NCI-H2171 (cell line): ENCODE measurements at places on chromosomes 1 and 21.

DNA sequence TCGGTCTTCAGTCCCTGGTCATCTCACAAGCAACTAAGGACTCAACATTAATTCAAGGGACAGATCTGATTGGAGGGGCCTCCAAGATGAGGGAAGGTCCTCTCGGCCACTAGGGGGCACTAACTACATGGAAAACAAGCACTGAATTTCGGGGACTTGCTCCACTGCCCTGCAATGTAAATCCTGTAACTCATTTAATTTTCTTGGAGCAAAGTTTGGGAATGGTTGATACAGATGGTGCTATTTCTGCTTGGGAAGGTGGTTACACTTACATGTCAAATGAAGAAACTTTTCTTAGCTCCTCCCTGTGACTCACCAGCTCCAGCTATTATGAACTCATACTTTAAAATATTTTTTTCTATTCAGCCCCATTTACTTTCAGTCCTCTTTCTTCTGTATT is 97.4 kb upstream of the KCNJ15 start:
- DNase-seq, result no peak

DNA sequence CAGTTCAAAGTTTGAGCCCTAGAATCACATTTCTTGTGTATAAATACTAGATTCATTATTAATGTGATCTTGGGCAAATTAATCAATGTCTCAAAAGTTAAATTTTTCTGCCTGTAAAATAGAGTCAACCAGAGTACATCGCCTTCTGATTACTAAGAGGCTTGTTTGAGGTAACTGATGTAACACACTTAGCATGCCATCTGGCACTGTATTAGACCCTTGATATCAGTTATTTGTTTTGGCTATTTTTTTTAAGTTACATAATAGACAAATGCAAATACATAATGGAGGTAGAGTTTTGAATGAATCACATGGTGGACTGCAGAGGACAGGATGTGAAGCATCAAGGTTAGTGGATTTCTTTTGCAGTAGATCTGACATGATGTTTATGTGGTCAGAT is 298.4 kb downstream of the ADGRL2 start:
- DNase-seq, result peak; percentile 2

DNA sequence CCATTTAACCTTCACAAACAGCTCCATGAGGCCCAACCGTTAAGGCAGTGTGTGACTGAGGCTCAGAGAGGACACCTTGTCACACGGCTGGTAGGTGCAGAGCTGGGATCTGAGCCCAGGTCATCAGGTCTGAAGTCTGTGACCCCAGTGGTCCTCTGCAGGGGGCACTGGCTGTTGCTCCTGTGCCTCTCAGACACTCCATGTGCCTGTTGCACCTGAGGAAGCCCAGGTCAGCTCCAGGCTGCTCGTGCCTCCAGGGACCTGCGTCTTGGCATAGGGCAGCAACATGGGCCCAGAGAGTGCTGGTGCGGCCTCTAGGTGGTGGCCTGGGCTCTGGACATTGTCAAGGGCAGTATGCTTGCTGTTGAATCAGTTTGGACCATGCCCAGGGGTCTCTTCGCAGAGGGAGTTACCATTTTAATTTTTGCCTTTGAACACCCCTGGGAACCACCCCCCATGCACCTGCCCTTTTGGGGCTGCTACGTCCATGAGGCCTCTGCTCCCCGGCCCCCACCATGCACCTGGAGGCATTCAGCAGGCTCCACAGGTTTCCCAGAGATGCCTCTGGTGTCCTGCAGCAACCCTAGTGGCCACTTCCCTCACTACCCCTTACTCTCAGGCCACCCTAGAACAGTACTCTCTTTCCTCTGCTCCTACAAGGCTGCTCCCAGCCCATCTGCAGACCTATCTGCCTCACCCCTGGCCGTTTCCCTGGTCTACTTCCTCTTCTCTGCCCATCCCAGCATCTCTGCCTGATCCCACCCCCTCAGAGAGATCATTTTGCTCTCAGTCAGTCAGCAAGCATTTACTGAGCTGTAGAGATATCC is 25.2 kb upstream of the EPS8L3 start:
- DNase-seq, result no peak

GRCh38 chr1:87592156-87592555 is 263.5 kb downstream of the LMO4 start:
- DNase-seq, result no peak

DNA sequence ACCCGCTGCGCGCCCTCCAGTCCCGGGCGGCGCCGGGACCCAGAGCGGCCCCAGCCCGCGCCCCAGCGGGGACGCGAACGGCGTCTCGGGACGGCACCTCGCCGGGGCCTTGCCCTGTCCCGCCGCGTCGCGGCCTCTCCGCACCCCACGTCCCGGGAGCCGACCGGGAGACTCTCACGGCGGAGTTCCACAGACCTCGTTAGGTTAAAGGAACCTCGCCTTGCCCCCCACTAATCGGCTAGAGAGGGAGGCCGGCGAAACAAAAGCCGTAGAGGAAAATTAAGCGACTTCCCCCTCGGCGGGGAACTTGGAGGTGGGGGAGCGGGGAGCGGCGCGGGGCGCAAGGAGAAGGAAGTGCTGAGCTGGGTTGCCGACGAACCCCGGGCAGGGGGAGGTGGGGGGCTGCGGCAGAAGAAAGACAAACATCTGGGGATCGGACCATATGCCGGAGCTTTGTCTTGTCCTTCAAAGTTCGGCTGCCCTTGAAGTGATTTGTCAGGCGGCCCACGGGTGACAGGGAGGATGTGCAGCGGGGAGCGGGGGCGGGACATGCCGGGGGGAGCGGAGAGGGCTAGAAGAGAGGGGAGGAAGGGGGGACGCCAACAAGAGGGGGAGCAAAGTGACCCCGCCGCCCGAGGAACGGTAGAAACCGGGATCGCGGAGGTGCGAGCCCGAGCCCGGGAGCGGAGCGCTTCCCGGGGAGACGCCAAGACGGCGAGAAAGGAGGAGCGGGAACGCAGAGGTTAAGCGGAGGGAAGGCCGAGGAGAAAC is 120.0 kb upstream of the RRP15 start:
- DNase-seq, result peak; percentile 66

- no peak for DNase-seq
These were observed 31.4 kb downstream of the CTH start for GRCh38 chr1:70442490-70442889.

DNA sequence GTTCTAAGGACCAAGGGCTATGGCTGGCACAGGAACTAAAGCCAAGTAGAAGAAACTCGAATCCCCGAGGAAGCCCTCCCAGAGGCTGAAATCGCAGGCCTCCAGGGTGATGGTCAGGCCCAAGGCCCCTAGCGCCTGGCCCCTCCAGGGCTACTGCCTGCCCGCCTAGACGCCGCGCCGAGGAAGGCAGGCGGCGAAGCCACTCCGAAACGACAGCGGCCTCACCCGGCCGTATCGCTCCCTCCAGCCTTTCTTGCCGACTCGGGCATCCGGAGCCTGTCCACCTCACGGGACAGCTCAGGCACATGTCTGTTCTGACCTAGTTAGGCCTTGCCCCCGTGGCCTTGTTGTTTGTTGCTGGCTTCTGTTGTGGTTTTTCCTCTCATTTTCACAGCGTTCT is 9.7 kb upstream of the LHX8 start:
- no peak for DNase-seq

- DNase-seq, result no peak
These were observed 89.6 kb downstream of the LEPR start for GRCh38 chr1:65509912-65510680.

GRCh38 chr1:53636621-53637171 is 102.3 kb downstream of the GLIS1 start:
- no peak for DNase-seq

- DNase-seq, result no peak
These were observed 2.0 kb downstream of the IFFO2 start for GRCh38 chr1:18954270-18955071.

- no peak for DNase-seq
These were observed 326.3 kb downstream of the PBX1 start for GRCh38 chr1:164885311-164885710.

GRCh38 chr21:26935977-26936376 is 30.9 kb downstream of the ADAMTS5 start:
- peak; percentile 79 for DNase-seq

- no peak for DNase-seq
These were observed 46.0 kb downstream of the RPL5 start for GRCh38 chr1:92877792-92878191.

DNA sequence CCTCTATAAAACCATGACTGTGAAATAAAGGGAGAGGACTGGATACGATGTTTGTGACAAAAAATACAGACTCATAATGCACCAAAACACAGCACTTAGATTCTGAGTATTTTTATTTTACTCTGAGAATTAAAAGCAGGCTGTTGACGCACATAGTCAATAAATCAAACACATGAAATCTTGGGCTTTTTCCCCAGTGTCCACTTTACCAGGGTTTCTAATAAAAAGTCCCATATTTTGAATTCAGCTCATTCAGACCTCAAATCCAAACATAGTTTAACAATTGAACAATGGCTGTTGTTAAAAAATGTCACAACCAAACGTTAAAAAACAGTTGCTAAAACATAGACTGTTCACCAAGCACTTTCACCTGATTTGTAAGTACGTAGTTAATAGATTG is 553.4 kb downstream of the LTN1 start:
- DNase-seq, result no peak

DNA sequence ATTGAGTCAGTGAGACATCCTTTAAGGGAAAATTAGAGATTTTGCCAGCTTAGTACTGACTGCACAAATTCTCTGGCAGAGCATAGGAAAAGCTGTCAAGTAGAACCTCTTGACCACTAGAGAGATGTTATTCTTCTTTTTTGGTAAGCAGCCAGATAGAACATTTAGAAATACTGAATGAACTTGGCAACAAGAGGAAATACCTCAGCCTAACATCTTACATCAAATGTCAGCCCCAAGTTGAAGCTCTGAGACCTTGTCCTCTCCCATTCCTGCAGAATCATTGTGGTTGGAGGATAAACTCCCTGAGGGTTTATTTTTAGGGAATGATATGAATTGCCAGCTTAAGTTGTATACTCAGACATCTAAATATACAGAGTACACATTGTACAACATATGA is 53.5 kb downstream of the MIGA1 start:
- DNase-seq, result no peak

GRCh38 chr1:40204856-40205255 is 42.9 kb upstream of the TMCO2 start:
- DNase-seq, result no peak

DNA sequence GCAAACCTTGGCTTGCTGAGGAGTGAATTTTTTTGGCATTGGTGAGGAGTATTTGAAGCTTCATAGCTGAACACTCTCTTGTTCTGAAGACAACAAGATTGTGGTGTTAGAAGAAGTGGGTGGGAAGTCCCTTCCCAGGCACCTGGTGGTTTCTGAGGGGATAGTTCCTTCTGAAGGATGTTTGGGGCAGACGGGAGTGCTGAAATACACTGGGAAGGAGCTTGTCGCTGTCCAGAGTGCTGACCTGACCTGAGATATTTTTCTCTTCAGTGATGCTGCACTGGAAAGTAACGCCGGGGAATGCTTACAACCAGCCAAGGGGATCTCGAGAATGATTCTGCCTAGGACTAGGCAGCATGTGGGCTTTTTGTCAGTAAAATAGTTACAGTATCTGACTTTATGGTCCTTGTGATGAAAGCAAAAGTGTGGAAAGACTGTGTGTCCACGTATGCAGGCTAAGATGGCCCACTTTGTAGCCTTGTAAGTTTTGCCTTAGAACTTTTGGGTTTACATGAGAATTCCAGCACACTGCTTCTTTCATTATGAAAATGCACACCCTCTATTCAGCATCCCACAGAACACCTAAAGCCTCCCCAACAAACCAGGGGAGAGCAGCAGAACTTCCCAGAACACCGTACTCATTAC is 33.1 kb upstream of the NFASC start:
- no peak for DNase-seq

- no peak for DNase-seq
These were observed 5.7 kb downstream of the DNAJC11 start for GRCh38 chr1:6695868-6696267.

GRCh38 chr1:18060366-18060765 is 47.2 kb upstream of the IGSF21 start:
- DNase-seq, result no peak

DNA sequence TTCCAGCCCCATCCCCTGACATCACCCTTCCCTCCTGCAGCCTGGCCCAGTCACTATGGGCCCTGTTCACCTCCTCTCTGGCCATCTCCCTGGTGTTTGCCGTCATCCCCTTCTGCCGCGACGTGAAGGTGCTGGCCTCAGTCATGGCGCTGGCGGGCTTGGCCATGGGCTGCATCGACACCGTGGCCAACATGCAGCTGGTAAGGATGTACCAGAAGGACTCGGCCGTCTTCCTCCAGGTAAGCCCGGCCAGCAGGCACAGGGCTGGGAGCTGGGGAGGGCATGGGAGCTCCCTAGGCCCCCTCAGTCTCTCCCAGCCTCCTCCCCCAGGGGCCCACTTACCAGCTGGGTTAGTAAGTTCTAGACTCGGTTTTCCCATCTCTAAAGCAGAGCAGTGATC is 52.1 kb downstream of the ELK4 start:
- DNase-seq, result no peak

- DNase-seq, result no peak
These were observed 446.9 kb upstream of the LRRC7 start for GRCh38 chr1:69120817-69121216.

- DNase-seq, result no peak
These were observed 294.8 kb downstream of the PTPRC start for GRCh38 chr1:198933515-198934222.

DNA sequence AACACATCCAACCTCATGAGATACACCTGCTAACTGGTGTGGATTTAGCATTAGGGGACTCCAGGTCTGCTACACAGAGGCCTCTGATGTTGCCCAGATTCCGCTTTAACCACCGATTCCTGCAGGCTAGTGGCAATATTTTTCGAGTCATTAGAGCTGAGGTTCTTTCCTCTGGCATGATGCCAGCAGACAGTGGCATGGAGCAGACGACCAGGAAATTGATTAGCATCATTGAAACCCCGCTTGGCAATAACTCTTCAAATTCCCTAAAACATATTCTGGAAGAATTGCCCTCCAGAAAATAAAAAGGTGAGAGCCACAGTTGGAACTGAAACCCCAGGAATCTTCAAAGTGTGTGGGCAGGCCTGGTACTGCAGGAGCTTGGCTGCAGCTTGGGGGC is 28.4 kb upstream of the ETV3 start:
- no peak for DNase-seq

DNA sequence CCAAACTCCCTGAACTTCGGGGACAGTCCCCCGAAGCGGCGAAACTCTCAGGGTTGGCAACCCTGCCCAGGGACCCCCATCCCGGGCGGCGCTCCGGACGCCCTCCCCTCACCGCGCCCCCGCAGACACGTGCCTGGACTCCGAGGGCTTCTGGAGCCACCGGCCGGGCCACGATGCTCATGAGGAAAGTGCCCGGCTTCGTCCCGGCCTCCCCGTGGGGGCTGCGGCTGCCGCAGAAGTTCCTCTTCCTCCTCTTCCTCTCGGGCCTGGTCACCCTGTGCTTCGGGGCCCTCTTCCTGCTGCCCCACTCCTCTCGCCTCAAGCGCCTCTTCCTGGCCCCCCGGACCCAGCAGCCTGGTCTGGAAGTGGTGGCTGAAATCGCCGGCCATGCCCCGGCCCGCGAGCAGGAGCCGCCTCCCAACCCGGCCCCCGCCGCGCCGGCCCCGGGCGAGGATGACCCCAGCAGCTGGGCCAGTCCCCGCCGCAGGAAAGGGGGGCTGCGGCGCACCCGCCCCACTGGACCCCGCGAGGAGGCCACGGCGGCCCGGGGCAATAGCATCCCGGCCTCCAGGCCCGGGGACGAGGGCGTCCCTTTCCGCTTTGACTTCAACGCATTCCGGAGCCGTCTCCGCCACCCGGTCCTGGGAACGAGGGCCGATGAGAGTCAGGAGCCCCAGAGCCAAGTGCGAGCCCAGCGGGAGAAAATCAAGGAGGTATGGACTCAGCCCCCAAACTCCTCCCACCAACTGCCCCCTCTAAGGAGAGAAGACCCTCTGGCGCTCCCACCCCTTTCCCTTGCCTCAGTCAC is 1.2 kb downstream of the MAN1C1 start:
- no peak for DNase-seq

GRCh38 chr1:42319128-42319851 is 15.7 kb downstream of the FOXJ3 start:
- DNase-seq, result no peak
